ENCODE measurements at places on chromosomes 16 and 17.

- DNase-seq = no peak
Measured at GRCh38 chr16:67807148-67807682, 526 bp downstream of the TSNAXIP1 start.

GRCh38 chr17:78940258-78940657 is 15.1 kb upstream of the TIMP2 start:
- DNase-seq = no peak

- DNase-seq = no peak
Measured at GRCh38 chr17:45918241-45918745, 23.9 kb downstream of the MAPT start.

DNA sequence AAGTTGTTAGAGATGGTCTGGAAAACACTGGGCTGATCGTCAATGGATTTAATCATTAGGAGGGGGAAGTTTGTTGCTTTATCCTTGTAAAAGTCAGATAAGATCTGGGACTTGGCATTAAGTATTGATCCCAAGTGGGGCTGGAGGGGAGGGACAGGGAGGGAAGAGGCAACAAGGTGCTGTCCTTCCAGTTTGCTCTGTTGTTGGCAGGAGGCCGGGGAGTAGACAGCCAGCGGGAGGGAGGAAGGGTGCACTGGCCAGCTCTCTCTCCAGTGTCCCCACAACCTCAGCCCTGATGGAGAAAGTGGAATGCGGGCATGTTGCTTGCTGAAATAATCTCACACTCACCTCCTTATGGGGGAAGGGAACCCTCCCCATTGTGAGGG is 210.2 kb downstream of the CCDC182 start:
- no peak for DNase-seq

GRCh38 chr17:77205396-77206125 is 64.8 kb downstream of the SEC14L1 start:
- no peak for DNase-seq

DNA sequence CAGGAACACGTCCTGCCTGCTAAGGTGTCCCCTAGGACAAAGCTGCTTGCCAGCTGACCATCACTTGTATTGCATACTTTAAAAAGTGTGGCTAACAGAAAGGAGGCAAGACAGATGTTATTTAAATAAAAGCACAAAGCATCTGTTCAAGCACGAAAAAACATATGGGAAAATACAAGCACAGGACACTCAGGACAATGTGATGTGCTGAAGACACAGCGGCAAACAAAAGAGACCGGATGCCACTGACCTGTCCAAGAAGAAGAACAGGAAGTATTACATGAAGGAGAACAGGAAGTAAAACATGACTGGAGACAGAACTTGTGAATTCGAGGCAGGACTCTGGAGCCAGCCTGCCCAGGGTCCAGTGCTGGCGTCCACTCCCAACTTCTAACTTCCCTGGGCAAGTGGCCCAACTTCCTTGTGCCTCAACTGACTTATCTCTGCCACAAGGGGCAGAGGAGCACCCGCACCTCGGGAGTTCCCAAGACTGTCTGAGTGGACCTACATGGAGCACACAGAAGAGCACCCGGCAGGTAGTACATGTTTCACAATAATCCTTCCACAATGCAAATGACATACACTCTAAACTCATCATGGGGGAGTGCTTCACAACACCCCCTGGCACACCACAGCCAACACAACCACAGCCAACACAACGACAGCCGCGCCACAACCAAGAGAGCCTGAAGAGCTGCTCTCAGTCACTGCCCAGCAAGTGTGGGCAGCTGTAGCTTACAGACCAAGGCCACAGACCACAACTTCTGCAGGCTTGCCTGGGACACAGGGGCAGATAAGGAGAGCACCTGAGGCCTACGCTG is 36.6 kb downstream of the ANKRD11 start:
- no peak for DNase-seq

GRCh38 chr16:57609541-57610401 is 18.7 kb upstream of the ADGRG1 start:
- DNase-seq = no peak

DNA sequence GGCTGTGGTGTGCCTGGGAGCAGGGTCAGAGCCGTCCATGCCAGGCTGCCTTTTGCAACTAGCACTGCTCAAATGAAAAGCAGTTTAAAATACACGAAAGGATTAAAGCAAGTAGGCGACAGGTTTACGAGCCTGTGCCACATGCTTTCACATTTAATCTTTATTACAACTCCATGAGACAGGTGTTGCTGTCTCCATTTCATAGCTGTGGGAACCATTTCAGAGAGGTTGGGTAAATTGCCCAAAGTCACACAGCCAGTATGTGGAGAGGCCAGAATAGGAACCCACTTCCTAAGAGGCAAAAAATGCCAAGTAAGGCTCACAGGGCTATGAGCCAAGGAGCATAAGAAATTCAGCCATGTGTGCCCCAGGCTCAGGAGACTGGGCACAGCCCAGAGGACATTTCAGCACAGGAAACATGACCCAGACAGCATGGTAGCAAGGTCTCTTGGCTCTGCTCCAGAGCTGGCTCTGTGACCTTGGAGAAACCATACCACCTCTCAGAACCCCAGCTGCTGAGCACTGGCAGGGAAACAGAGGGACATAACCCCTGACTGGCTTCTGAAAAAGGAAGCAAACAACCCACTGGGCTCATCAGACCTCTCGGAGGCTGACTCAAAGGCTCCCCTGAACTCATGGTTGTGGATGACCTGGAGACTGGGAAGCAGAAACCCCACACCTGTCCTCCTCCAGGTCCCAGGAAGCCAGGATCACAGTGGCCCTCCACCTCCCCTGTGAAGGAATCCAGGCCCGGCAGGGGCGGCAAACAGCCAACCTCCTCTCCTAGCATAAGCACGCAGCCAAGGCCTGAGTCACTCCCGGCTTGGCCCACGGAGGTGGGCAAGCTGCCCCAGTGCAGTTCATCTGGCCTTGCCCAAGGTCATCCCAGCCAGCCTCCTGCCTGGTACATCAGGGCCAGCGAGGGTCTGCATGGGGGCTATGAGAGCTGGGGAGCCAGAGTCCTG is 40.3 kb upstream of the MRPS23 start:
- DNase-seq = no peak

Data from kidney epithelial cell (primary cell).